ENCODE measurements at places on chromosomes 1 and 21.

DNA sequence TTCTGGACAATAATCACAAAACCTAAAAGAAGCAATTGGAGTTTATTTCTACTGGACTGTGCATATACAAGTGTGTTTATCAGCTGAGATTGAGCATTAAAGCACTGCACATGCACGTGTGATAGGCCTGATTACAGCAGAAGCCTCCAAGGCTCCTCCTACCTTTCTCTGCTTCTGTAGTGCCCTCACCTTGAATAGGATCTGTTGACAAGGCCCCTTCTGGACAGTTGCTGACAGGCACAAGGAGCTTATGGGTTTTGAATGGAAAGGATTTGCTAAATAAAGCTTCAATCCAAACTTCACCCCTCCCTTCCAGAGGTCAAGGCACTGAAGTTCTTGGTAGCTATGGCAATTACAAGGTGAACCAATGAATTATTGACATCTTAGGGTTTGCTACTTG, 7.9 kb upstream of the SGIP1 start:
- DNase-seq: no peak

DNA sequence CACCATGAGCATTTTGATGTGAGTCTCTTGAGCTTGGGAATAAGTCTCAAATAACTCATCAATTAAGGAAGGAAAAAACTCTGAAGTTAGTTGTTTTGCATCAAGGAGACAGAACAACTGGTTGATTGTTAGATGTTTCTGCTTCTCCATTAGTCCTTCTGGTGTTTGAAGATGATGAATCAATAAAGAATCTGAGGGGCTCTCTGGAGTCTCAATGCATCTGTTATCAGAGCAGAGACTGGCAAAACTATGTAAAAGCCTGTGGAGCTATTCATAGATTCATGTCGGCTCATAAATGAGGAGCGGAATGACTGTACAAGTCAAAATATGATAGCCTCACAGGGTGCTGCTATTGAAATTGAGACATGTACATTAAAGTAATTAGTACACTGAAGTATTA, 73.3 kb upstream of the ZC3H11B start:
- DNase-seq: no peak

DNA sequence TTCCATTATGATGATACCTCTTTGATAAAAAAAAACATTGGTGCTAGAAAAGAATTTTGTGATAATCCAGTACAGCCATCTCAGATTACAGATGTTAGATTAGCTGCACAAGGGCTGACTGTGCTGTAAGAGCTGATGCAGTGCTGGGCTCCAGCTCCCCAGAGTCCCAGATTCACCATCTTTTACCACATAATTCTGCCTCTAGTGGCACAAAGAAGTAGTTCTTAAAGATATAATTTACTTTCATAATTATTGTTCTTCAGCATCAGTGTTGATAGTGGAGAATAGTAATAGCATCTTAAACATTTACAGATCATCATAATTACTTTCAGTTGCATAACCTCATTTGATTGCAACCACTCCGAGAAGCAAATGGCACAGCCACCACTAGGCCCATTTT, 262.1 kb downstream of the BRINP2 start:
- DNase-seq: no peak

DNA sequence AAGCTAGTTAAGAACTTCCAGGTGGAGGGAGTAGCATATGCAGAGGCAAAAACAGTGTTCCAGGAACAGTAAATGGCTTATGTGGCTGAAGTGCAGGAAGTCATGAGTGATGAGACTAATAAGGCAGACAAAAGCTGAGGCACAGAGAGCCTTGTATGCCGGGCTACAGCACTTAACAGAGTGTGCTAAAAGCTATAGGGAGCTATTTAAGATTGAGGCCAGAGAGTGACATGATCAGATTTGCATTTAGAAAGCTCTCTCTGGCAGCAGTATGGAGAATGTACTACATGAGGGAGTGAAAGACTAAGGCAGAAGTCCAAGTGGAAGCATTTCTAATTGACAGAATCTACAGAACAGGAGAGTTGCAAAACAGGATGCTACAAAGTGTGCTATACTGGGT, 38.6 kb downstream of the WASF2 start:
- no peak for DNase-seq

DNA sequence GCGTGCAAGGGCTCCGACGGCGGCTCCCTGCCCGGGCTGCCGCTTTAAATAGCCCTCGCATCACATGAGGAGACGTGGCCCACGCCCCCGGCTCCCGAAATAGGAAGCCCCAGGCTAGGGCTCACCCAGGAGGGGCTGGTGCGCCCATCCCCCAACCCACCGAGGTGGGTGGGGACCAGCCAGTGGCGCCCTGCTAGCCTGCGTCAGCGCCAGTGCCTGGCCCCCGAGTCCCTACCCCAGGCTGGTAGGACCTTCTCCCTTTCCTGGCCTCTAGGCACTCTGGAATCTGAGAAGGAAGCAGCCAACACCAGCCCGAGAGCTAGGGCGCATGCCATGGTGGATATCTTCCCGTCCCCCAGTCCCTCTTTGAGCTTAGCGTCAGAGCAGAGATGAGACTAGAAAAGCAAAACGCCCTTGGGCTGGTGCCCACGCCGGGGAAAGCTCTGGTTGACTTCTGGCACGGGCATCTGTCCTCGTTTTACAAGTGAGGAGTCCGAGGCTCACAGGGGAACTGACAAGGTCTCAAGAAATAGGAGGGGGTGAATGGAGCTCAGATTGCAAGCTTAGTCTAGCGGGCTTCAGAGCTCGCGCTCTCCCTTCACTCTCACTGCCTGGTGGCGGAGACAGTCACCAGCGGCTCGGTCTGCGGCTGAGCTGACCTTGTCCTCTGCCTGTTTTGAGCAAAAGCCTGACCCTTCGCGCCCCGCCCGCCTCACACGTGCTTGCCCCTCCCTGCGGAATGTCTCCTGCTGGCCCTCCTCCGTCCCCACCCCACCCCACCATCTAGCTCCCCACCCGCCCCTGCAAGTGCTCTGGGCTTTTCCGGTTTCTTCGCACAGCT, at the start of gene FABP3:
FABP3 (minus strand) TSS at position 21 of the 841 bp plus-strand sequence. CDS start 62 bp downstream, outside the sequence.
- peak; percentile 95 for DNase-seq

GRCh38 chr1:150927624-150928023, 1.5 kb downstream of the SETDB1 start:
- DNase-seq: no peak

GRCh38 chr1:197725044-197725443, 50.2 kb downstream of the DENND1B start:
- DNase-seq: peak; percentile 46

DNA sequence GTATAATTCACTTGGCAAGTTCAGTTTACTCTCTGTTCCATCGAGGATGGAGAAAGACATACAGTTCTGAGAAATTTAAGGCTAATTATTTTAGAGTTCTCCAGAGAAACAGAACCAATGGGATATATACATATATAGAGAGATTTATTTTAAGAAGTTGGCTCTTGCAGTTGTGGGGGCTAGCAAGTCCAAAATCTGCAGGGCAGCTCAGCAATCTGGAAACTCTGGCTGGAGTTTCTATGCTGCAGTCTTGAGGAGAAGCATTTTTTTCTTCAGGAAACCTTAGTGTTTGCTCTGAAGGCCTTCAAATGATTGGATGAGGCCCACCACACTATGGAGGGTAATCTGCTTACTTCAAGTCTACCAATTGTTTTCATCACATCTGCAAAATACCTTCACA, 34.6 kb downstream of the TRAF5 start:
- DNase-seq: no peak

GRCh38 chr21:35217504-35218060, 168.5 kb upstream of the RUNX1 start:
- DNase-seq: peak; percentile 94

GRCh38 chr1:22597996-22598395, 34.7 kb downstream of the EPHA8 start:
- no peak for DNase-seq

GRCh38 chr21:28240586-28240985, 752.1 kb downstream of the LTN1 start:
- DNase-seq: no peak

DNA sequence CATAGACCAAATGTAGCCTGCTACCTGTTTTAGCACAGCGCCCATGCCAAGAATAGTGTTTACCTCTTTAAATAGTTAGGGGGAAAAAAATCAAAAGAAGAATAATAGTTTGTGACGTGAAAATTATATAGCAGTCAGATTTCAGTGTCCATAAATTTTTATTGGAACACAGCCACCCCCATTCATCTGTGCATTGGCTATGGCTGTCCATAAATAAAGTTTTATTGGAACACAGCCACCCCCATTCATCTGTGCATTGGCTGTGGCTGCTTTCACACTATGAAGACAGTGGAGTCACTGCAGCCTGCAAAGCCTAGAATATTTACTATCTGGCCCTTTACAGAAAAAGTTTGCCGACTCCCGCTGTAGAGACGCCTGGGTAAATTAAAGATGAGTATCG, 20.9 kb downstream of the EPHX1 start:
- no peak for DNase-seq

GRCh38 chr21:21175798-21176334, 177.7 kb downstream of the NCAM2 start:
- DNase-seq: no peak

DNA sequence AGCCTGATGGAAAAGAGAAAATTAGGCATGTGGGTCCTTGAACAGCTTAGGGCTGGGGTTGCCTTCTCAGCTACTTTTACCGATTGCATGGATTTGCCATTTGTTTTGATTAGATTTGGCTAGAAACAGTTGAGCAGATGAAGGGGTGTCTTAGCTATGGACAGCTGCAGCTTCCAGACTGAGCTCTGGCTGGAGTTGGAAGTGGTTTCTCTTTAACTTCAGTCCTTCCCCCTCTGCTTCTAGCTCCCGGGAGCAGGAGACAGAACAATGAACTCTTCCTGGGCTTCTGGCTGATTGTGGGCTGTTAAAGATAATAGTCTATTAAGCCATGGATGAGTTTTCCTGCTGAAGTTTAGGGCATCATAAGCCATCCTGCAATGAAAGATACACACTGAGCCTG, 50.7 kb downstream of the UBE2T start:
- peak; percentile 47 for DNase-seq

DNA sequence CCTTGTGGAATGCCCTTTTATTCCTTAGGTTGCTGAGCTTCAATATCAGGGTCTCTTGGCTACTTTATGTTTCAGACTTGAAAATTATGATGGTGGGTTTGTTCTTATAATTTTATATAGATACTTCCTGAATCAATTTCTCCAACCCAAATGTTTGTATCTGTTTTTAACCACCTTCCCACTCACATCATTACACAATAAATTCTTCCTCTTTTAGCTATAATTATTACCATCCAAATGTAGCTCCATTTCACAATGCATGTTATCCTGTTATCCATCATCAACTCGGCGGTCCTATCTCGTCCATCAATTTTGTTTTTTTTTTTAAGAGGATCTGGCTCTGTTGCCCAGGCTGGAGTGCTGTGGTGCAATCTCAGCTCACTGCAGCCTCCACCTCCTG, 357.6 kb upstream of the ZP4 start:
- no peak for DNase-seq

DNA sequence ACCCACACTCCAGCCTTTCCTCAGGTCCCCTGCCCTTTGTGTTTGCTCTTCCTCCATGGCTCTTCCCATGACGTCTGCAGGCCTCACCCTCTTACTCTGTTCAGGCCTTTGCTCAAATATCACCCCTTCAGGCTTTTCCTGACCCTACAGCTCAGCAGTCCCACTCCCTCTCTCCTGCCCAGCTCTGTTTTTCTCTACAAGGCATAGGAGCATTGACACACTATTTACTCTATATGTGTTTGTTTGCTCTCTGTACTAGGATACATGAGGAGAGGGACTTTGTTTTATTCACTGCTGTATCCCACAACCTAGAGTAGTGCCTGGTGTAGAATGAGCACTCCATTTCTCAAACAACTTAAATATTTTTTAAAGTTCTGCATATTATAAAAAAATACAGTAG, 107.4 kb upstream of the COA6 start:
- no peak for DNase-seq

- DNase-seq: no peak
These were observed 405.8 kb downstream of the DUSP10 start for GRCh38 chr1:221336126-221336525.

DNA sequence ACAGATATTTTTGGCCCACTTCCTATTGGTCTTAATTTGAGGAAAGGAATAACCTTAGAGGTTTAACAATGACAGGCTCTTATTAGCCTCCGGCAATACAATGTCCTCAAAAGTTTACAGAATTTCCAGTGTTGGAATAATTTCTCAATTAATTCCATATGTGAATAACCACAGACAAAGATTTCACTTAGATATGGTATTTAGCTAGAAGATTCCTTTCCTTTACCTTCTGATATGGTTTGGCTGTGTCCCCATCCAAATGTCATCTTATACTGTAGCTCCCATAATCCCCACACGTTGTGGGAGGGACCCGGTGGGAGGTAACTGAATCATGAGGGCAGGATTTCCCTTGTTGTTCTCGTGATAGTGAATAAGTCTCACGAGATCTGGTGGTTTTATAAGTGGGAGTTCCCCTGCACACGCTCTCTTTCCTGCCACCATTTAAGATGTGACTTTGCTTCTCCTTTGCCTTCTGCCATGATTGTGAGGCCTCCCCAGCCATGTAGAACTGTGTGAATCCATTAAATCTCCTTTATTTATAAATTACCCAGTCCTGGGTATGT, 54.9 kb upstream of the RGS7 start:
- no peak for DNase-seq

DNA sequence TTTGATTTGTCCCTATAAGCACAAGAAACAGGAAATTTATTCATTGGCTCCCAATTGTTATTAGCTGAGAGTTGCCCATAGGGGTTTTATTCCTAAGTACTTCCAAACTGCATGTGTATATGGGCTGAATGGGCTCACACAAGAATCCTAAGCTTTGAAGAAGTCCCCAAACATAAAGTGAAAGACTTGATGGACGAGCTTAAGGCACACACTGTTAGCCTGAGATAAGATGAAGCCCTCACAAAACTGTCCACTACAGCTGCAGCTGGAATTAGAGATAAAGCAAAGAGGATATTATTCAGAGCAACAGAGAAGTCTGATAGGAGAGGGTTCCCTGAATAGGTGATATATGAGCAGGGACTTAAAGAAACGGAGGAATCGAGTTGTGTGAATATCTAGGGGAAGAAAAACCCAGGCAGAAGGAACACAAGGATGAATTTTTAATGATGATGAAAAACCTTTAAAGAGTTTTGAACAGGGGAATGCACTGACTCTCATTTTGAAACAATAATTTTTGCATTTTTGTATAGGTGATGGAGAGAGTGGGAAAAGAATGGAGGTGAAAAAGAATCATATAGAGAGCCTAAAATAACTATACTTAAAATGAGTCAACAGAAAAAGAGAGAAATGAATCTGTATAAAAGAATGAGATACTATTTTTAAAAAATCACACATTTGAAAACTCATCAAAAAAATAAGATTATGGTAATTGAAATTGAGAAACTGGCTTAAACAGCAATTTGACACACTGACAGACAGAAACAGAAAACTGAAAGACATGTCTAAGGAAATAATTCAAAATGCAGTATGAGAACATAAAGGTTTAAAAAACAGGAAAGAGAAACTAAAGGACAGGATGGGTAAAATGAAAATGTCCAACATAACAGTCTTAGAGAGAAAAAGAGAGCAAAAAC, 133.6 kb upstream of the POGK start:
- no peak for DNase-seq
